Foreskin keratinocyte (primary cell): ENCODE measurements at places on chromosomes 3 and 15.

DNA sequence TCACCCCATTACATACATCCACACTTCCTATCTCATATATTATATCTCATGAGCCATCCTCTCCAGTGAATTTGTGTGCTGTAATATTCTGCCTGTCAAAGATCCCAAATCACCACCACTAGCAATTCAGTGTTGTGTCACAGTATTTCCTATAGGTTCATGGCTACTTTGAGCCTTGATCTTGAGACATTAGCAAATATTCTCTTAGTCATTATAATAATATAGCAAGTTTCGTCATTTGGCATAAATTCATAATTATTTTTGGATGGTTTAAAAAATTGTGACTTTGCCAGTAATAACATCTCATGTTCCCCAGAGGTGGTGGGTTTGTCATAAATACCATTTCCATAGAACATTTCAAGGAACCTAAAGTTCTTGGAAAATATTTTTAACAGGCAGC lies 47.7 kb downstream of the CMSS1 start:
- no peak for DNase-seq

GRCh38 chr3:58563386-58564035 lies 13.7 kb downstream of the FAM107A start:
- peak; percentile 86 for DNase-seq

- DNase-seq, result no peak
Measured at GRCh38 chr3:178669758-178670157, 133.5 kb downstream of the KCNMB2 start.

DNA sequence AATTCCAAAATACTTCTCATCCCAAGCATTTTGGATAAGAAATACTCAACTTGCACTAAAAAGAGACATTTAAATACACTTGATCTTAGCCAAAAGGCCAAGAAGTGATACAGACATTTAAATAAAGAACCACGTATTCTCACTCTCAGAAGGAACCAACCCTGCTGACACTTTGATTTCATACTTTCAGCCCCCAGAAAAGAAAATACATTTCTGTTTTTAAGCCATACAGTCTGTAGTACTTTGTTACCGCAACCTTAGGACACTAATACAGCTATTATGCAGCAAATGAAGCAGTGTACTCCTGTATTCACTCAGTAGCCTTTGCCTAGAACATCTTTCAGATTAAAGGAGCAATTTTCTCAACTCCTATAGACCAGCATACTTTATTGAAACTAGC lies 86.7 kb downstream of the TBC1D5 start:
- no peak for DNase-seq

DNA sequence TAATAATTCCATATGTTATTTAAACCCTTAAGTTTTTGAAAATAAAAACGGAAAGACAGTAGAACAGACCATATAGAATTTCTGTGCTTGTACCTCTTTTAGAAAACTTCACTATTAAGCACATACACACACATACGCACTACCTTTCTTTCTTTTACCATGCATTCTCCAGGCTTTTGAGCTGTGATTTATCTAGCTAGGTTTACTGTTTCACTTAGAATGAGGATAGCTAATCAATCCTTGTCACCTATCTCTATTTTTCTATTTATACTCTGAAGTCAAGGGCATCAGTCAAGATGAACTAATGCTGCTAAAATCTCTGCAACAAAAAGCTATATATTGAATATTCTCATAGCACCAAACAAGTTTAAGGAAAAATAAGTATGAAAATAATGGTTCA lies 43.2 kb downstream of the GOLIM4 start:
- DNase-seq, result no peak

DNA sequence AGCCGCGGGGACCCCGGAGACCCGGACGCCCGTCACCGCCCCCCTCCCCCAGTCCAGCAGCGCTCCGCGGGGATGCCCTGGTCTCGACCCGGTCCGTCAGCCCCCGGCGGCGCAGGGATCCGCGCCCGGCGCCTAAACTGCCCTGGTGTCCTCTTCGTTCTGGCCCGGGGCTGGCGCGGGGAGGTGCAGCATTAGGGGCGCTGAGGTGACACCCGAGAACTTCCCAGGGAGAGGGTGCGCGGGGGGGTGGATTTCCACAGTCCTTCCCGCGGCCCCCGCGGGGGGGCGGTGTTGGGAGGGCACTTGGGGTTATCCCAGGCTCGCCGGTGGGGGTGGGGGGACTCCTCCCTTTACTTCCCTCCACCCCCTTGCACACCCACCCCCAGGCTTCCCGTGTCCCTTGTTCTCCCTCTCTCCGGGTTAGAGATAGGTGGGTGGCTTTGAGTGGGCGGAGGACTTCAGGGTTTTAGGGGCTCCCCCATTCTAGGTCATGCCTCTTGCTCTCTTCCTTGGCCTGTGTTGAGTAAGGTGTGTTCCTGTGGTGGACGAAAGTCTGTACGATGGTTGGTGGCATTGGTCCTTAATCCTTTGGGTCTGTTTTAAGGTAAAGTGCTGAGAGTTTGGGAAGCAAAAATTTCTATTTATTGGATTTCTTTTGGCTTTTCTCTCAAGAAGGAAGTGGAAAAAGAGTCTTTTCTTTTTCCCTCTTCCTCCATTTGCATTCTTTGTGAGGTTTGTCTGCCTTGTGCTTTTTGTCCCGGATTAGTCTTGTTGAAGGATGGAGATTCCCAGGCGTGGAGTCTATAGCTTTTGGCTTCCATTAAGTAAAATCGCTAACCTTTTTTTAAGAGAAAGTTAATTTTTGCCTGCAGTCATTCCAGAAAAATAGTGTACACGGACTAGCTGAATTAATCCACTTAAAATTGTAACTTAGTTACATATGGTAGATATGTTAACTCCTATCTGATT lies 811 bp downstream of the SKIL start:
- DNase-seq, result peak; percentile 43

GRCh38 chr3:40116478-40117177 lies 192.9 kb upstream of the EIF1B start:
- DNase-seq, result peak; percentile 60

GRCh38 chr3:63585927-63586326 lies 66.5 kb upstream of the SNTN start:
- DNase-seq, result no peak

DNA sequence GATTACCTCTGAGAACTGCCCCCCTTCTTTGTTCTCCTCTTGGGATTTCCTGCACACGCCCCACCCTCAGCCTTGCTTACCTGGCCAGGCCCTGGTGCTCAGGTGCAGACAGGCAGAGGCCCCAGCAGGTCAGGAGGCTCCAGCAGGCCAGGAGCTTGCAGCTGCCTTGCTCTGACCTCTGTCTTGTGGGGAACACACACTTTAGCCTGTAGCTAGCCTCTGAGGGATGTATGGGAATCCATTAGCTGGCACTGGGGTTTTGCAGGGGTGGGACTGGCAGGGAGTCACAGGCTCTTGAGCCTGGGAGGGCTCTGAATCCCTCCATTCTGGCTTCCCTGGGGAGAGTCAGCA lies 2.7 kb downstream of the SMAD6 start:
- DNase-seq, result no peak

DNA sequence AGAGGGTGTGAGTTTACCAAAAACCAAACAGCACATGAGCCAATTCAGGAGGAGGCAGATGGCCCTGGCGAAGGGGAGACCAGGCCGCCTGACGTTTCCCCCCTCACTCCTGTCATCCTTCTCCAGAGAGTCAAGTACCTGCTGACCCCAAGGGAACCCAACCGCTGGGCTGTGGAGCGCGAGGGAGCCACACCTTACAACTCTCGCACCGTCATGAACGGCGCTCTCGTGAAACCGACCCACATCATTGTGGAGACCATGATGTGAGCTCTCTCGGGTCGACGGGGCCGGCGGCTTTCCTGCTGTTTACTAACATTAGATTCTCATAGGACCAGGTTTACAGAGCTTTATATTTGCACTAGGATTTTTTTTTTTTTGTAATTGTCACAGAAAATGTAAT lies 55.4 kb downstream of the GRIP2 start:
- no peak for DNase-seq

DNA sequence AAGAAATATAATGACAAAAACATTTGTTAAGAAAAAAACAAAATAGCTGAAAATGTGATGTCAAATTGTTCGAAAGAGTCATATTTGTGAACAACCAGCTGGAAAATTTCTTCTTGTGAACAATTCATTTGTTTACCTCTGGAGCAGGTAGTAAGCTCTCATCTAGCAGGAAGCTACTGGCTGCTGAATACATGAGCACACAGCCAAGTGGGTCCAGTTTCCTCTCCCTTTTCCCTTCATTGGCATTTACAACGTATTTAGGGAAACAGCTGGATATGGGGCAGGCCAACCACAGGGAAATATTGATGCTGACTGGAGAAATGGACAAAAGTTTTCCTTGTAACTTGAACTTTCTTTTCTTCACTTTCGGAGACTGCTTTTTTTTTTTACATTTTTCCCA lies 1354.7 kb upstream of the EPHA6 start:
- no peak for DNase-seq

DNA sequence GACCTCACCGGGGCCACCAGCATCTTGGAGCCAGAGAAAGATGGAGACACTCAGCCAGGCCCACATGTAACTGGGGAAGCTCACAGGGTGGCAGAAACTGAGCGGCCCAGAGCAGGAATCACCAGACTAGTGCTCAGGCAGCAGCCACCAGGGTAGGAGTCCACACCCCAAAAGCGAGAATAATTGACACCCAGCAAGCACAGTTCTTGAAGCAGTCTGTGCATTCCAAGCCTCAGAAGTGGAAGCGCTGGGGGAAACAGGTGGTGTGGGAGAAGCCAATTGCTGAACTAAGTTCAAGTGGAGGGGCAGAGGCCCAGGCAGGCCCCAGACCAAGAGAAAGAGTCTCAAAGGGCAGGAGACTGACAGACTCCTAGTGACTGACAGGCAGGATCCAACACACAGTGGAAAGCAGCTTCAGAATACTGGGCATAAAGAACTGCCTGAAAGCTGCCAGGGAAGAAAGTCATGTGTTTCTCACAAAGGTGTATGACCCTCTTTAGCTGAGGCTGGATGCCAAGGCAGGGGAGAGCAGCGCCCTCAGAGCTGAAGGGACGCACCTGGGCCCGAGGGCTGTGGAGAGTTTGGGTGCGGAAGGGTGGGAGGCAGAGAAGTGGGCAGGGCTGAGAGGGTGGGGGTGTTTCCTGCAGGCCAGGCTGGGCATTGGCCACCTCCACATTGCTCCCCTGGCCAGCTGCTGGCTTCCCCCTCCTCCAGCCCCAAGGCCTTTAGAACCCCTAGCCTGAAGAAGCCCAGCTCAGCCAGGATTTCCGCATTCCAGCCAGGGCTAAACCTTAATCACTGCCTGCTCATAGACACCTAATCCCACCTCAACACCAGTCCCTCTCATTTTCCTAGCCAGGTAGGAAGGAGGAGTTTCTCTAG lies 7.7 kb downstream of the NT5DC2 start:
- DNase-seq, result peak; percentile 87

GRCh38 chr3:168807448-168807847 lies 711.7 kb upstream of the GOLIM4 start:
- DNase-seq, result no peak

- no peak for DNase-seq
Measured at GRCh38 chr15:74295800-74296199, 59.7 kb downstream of the CCDC33 start.
